ENCODE measurements at places on chromosomes 13 and 19.

GRCh38 chr19:5645409-5645808 lies 22.5 kb downstream of the SAFB start:
- H3K4me3 ChIP-seq, result no peak overlapping the region
- H3K36me3 ChIP-seq, result peaks cover 46% of the 10 kb centered on the region
- H3K4me1 ChIP-seq, result no peaks in the 10 kb centered on the region
- no peak for DNase-seq
- no peaks in the 10 kb centered on the region for H3K27me3 ChIP-seq

- H3K36me3 ChIP-seq, result peaks cover 10% of the 10 kb centered on the region
- H3K27me3 ChIP-seq, result no peaks in the 10 kb centered on the region
- no peaks in the 10 kb centered on the region for H3K4me1 ChIP-seq
- H3K27ac ChIP-seq, result no peak overlapping the region
These were observed 131.0 kb downstream of the RNF17 start for GRCh38 chr13:24894972-24895300.

- no peak overlapping the region for H3K4me3 ChIP-seq
- H3K27ac ChIP-seq, result no peak overlapping the region
- H3K36me3 ChIP-seq, result peaks cover 43% of the 10 kb centered on the region
- no peaks in the 10 kb centered on the region for H3K27me3 ChIP-seq
- H3K4me1 ChIP-seq, result peaks cover 22% of the 10 kb centered on the region
- no peak for DNase-seq
These were observed 4.5 kb downstream of the PSMD8 start for GRCh38 chr19:38378866-38379265.

GRCh38 chr19:45100846-45101252 lies 7.9 kb downstream of the PPP1R37 start:
- peaks cover 4% of the 10 kb centered on the region for H3K4me1 ChIP-seq
- H3K27ac ChIP-seq, result no peak overlapping the region
- no peaks in the 10 kb centered on the region for H3K27me3 ChIP-seq
- DNase-seq, result no peak
- H3K4me3 ChIP-seq, result no peak overlapping the region

GRCh38 chr13:69565334-69565733 lies 542.3 kb upstream of the ATXN8OS start:
- H3K4me3 ChIP-seq, result no peak overlapping the region
- DNase-seq, result no peak
- H3K36me3 ChIP-seq, result no peaks in the 10 kb centered on the region
- no peaks in the 10 kb centered on the region for H3K27me3 ChIP-seq

- H3K27ac ChIP-seq, result no peak overlapping the region
- H3K27me3 ChIP-seq, result no peaks in the 10 kb centered on the region
- DNase-seq, result no peak
- peaks cover 15% of the 10 kb centered on the region for H3K4me1 ChIP-seq
These were observed 1135.0 kb downstream of the SLITRK1 start for GRCh38 chr13:82747291-82747690.

DNA sequence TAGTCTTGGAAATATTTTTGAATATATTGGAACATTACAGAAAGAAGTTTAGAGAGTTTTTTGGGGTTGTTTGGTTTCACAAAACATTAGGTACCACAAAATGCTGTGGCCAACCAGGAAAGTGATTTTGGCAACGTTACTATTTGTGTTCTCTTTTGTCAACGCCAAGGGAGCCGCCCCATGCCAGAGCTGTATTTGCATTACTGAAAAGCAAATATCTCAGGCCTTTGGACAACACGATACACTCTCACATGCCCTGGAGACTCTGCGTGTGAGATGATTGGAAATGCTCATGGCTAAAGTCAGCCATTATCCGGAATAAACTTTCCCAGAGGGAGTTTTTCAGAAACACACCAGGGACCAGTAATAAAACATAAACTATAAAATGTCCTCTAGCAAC lies 324.6 kb downstream of the SHISA2 start:
- no peak for DNase-seq
- no peaks in the 10 kb centered on the region for H3K4me1 ChIP-seq

Measured in thoracic aorta (tissue), 2 donors.